Stimulated activated CD4-positive, alpha-beta T cell treated with anti-CD3 and anti-CD28 coated beads, TNF-alpha, amount 100 ng/mL, for 24 hours (primary cell): ENCODE measurements at places on chromosomes 2 and 18.
A peak's percentile ranks its signal among the peaks of the same experiment; 100 is the strongest.

DNA sequence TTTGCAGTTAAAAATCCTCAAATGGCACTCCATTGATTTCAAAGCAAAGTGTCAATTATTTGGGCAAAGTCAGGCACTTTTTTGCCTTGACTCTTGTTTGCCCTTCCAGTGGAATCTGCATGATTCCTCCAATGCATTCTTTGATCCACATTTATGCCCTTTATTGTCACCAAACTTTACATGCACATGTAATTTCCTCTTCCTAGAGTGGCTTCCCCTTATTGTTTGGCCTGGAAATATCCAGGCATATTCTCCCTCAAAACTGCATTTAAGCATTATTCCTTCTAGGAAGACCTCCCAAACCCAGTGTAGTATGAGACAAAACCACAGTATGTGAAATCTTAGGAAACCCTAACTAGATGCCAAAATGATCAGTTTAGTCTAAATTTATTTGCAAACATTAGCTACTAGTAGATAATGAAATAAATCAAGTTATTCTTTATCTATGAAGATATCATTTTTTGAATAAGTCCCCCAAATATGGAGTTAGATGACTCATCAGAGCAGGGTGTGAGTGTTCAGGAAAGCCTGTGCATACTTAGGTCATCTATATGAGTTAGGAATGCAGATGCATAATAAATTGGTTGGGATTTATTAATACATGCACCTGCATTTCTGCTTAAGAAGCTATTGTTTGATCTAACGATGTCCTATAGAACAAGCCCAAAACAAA is 433.3 kb upstream of the TCF4 start:
- no peak for DNase-seq

DNA sequence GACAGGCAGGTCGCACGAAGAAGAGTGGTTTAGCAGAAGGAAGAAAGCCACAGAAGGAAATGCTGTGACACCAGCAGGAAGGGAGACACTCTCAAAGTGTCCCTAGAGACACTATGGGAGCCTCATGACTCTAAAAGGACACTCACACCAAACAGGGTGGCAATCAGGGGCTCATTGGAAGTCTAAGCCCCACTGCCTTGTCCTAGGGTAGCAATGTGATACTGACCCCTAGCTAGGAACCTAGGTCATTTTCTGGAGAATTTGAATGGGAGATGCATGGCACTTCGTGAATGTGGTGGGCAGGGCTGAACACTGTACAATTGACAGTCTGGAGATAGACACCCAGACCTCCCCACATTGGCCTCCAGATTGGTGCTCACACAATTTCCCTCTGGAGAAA is 385.0 kb downstream of the EIPR1 start:
- no peak for DNase-seq

GRCh38 chr2:233153146-233153798 is 93.1 kb downstream of the INPP5D start:
- DNase-seq: no peak

GRCh38 chr18:13612196-13612997 is 114.0 kb downstream of the FAM210A start:
- DNase-seq: peak; percentile 75

DNA sequence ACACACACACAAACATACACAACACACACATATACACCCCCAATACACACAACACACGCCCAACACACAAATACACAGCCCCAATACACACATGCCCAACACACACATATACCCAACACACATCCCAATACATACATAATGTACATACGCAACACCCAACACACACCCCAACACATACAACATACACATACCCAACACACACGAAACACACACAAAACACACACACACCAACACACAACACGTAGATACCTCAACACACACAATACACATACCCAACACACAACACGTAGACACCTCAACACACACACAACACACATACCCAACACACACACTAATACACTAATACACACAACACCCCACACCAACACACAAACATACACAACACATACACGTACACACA is 8.9 kb upstream of the STK25 start:
- DNase-seq: no peak

GRCh38 chr18:54716586-54716985 is 111.7 kb upstream of the RAB27B start:
- DNase-seq: no peak

GRCh38 chr2:111711270-111711669 is 172.7 kb downstream of the ANAPC1 start:
- DNase-seq: no peak

DNA sequence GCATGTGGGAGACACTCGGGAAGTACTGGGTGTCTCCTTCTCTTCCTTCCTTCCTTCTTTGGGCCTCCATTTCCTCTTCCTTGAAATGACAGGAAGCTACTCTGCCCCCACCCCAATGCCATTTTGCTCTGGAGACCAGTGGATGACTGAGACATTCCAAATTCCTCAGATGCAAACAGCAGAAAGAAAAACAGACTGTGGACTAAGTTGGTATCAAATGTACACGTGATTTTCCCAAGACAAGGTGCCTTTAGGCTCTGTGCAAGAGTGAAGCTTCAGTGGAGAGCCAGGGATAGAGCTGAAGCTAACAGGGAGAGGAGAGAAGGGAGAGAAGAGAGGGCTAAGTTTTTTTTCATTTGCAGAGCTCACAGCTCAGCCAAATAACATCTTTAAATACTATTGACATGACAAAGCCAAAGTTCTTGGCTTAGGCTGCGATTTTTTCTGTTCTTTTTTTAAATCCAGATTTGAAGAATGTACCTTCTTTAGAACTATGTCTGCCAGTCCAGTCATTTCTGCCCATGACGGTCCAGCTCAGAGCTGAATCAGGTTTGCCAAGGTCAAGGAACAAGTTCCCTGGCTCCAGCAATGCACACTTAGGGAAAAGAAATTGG is 84.5 kb upstream of the LCLAT1 start:
- no peak for DNase-seq

GRCh38 chr2:8451273-8451672 is 230.6 kb upstream of the ID2 start:
- no peak for DNase-seq

DNA sequence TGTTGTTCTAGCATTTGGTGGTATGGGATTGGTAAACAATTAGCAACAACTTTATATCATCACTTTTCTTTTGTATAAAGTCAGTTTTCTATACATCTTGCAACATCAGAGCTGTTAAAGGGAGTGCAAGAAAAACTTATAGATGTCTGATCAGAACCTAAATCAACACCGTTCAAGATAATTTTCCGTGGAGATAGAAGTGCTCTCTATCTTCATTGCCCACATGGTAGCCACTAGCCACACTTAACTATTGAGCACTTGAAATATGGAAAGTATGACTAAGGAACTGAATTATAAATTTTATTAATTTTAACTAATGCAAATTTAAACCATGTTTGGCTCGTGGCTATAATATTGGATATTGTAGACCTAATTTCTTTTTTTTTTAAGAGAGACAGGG is 5.2 kb downstream of the TTC27 start:
- DNase-seq: no peak

DNA sequence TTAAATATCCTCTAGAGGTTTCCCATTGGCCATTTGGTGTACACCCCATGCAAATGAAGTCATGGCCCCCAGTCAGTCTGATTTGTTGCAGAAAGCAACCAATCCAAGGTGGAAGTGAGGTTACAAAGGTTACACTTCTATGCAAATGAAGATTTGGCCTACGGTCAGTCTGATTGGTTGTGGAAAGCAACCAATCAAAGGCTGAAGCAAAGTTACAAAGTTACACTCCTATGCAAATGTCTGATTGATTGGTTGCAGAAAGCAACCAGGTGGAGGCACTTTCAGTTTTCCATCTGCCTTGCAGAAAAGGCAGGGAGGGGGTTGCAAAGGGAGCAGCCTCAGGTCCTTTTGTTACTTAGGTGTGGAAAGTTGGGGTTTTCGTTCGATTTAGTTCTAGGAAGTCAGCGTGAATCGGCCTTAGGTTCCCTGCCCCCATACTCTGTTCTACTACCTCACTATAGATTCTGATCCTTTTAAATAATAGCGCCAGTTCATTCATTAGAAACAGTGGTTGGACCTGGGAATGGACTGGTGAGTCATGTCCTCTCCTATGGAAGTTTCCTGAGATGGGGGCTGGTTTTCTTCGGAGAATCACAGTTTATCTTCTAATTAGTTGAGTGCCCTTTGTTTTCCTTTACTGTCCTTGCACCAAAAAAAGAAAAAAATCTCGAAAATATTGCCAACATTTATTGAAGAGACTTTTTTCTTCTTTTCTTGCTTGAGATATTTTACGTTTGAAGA is 279.5 kb downstream of the AGAP1 start:
- no peak for DNase-seq

GRCh38 chr2:145012214-145012670 is 492.3 kb upstream of the ZEB2 start:
- DNase-seq: no peak

DNA sequence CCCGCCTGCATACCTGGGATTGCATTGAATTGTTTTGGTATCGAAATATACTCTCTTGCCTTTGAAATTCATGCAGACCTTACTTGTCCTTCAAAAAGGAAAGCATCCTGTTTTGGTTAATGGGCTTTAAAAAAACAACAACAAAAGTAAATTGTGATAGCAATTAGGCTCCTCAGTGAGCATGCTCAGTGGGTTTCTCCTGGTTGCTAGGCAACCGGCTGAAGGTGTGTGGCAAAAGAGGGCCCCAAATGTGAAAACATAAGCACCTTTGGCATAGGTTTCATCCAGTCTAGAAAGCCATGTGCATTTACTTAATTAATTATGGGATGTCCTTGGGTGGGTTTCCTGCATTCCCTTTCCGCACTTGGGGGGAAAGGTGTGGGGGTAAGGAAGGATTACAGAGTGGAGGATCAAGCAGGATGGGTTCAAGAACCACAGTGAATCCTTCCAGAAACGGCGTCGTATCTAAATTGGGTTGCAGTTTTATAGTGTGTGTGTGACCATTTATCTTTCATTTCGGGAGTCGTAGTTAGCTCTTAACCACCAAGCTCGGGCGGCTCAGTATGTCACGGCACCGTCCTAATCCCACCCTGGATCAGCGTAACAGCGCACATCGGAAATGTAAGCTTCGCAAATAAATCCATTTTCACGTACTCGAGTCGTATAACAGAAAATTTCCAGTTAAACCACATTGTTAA is 274.9 kb upstream of the TCF4 start:
- no peak for DNase-seq
